ENCODE measurements at places on chromosomes 2 and 18.

DNA sequence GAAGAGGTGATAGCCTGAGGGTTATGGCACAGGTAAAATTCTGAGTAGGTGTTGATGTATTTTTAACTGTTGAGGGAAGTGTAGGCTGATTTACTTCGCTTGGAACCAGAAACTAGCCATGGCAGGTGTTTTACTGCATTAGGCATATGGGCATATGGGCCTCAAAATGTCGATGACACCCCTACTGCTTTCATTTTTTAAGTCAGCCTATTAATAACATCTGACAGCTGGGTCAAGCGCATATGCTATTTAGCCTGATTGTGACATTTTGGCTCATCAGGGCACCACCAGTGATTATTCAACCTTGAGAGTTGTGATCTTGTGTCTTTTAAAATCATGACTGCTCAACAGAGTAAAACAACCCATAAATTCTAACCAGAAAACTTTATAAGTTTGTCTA, 1396.9 kb upstream of the NXPH2 start:
- no peak for DNase-seq

GRCh38 chr18:62434798-62435197, 88.0 kb upstream of the ZCCHC2 start:
- DNase-seq, result no peak

- no peak for DNase-seq
Measured at GRCh38 chr2:114400890-114401289, 41.6 kb upstream of the DPP10 start.

- no peak for DNase-seq
Measured at GRCh38 chr18:36141576-36141975, 11.9 kb downstream of the ELP2 start.

- no peak for DNase-seq
Measured at GRCh38 chr18:3960977-3961376, 494.1 kb downstream of the DLGAP1 start.

- DNase-seq, result peak; percentile 55
Measured at GRCh38 chr2:170812710-170813600, 3.7 kb upstream of the GAD1 start.

DNA sequence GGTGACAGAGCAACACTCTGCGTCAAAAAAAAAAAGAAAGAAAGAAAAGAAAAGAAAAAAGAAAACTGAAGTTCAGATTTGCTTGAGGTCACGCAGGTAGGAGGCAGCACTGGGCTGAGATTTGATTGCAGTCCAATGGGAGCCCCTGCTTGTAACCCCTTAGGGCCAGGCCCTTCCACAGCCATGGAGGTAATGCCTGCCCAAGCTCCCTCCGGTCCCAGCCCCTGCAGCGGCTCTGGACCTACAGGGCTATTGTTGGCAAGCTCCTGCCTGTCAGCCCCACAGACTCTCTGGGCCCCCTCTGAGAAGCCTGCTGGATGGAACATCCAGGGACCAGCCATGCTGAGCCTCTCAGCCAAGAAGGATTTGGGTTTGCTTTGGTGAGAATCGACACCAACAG, 12.2 kb downstream of the ZFP36L2 start:
- no peak for DNase-seq

DNA sequence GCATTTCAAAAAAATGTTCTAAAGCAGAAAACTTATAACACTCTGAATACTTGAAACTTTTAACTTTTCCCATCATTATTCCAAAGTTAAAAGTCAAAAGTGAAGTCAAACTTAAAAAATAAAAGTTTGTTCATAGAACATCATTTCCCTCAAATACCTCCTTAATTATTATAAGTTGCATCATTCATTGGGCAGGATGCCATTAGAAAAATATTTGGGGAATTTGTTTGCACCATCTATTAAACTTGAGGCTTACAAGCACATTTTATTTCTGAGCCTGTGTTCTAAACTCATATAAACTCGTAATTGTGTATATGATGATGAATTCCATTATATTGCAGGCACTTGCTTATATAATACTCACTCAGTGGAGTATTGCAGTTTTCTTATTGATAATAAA, 588.0 kb upstream of the NRXN1 start:
- DNase-seq, result no peak

Data from D341Med (cell line).